ENCODE measurements at places on chromosomes 6 and 20.

DNA sequence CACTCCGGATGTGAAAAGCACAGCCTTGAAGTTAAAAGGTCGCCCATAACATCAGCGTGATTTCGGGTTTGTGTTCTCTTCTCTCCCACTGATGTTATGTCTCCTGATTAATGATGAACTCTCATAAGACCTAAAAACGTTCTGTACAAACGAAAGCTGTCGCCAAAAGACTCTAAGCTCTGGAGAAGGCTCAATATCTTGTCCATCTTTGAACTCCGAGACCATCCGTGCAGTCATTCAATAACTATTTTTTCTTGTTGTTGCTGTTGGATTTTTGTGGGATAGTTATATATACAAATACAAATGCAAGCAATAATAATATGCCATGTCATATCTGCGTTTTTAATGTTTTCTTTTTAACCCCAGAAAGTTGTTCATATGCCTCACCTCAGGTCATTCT, 291.8 kb upstream of the MARCKS start:
- peak; percentile 76 for DNase-seq

DNA sequence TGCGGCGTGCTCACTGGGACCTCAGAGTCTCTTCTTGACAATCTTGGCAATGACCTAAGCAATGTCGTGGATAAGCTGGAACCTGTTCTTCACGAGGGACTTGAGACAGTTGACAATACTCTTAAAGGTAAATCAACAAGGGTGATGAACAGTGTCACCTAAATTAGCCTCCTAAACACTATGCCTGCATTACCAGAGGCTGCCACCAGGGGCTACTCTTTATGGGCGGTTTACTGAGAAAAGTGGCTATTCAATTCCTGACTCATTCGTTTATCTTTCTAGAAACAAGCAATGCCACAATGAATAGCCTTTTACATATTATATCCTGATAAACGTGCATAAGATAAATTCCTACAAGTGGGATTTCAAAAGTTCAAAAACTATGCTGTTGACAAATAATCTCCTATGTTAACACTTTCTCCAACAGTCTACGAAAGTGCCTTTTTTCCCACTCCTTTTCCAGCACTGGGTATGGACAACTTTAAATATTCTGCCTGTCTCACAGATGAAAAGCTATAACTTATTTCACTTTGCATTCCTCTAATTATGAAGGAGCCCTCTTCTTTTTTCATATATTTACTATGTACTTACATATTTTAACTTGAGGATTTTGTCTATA, 1.3 kb downstream of the BPIFA2 start:
- peak; percentile 37 for DNase-seq

DNA sequence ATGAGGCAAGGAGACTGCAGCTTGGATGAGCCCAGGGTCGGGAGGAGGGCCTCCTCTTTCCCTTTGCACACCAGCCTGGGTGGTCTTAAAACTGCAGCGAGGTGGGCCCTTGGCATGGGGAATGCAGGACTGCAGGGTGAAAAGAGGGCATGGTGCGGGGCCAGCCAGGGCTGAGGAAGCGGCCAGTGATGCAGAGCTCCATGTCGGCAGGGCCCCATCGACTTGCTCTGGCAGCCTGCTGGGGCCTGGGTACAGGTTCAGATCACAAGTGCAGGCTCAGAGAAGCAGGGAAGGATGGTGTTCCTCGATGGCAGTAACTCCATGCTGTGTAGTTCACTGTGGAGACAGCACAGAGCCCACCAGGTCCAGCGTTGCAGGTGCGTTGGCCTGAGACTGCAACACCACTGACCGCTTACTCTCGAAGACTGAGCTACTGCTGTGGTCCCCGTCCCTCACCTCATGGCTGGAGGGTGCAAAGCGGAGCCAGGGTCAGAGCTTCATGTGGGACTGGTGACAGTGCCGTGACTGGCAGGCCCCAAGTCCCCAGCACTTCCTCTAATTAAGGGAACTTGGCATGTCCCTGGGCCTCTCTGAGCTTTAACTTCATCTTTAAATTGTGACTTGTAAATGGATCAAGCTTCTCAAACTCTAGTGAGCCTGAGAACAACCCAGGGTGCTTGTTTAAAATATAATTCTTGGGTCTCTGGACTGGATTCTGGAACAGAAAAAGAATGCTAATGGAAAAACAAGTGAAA, 223.2 kb downstream of the SYNDIG1 start:
- DNase-seq, result no peak

DNA sequence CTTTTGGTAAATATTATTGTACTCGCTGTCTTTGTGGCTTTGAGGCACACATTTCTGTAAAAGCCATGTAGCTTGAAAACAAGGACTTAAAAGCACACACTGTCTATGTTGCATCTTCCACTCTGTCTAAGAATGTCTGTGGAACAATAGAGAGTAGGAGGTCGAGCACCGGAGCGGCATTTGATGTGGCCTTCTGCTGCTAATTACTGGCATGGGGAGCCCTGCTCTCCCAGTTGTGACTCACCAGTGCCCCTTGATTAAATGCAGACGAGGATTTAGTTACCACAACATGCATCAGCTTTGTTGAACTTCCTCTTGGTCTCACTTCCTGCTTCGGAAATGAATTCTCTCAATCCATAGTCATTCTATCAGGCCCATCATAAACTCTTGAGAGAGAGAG, 680.7 kb upstream of the SLC35B3 start:
- peak; percentile 83 for DNase-seq

DNA sequence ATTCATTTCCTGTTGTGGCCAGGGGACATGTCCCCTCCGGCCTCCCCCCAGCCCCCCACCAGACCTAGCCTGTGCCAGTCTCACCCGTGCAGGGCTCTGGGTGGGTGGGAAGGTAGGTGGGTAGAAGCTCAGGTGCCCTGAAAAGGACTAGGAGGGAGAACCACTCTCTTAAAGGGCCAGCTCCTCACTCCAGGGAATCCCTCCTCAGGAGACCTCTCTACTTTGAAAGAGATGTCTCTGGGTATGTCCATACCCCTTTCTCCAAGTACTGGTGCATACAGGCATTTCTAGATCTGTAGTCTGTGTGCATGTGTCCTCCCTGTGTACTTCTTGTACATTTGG, 60.8 kb upstream of the EPB41L1 start:
- DNase-seq, result no peak

GRCh38 chr6:141498977-141499376, 633.7 kb upstream of the GJE1 start:
- peak; percentile 17 for DNase-seq

GRCh38 chr6:124927806-124928205, 34.4 kb upstream of the RNF217 start:
- peak; percentile 89 for DNase-seq

DNA sequence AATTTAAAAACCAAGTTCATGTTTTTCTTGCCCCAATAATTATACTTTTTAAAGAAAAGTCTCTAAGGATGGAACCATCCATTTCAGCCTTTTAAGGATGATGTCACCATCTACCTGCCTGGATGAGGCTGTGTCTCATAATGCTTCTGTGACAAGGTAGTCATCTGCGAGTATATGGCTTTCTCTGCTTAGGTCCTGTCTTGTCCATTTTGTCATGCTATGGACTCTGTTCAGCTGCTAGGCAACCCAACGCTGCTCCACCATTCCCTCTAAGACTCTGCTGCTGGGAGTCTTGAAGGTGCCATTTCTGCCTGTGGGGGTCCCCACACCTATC, 459.8 kb upstream of the RUNX2 start:
- DNase-seq, result no peak

DNA sequence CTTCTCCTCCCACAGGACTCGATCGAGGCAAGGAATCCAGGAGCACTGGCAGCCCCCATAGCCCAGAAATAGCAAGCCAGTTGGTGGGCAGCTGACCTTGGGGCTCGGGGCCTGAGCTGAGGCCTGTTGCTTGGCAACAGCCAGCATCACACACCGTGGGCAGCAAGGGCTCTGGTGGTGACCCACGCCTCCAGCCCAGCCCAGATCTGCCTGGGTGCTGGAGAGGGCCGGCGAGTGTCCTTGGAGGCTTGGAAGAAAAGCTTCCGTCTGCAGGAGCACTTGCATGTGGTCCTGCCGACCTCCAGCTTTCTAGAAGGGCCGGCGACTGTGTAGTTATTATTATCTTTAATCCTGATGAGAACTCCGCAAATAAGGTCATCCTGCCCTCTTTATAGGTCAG, 67.3 kb downstream of the STK35 start:
- no peak for DNase-seq

DNA sequence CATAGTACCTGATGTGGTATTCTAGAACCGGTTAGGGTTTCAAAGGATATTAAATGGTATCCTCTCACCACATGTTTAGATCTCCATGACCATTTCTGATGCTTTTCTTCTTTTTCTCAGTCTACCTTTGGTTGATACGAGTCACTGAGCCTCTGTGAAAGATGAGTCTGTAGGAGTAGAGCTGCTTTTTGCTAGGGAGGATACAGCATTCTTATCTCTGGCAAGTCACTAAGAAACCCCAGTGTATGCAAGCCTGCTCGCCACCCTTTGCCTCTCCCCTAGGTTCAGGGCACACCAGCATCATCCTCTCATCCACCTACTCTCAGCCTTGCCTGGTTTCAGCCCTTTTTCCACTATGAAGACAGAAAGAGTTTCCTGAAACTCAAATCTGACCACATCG, 89.9 kb downstream of the MTFR2 start:
- DNase-seq, result no peak

- DNase-seq, result no peak
These were observed 20.0 kb upstream of the TMEM14A start for GRCh38 chr6:52650941-52651340.

DNA sequence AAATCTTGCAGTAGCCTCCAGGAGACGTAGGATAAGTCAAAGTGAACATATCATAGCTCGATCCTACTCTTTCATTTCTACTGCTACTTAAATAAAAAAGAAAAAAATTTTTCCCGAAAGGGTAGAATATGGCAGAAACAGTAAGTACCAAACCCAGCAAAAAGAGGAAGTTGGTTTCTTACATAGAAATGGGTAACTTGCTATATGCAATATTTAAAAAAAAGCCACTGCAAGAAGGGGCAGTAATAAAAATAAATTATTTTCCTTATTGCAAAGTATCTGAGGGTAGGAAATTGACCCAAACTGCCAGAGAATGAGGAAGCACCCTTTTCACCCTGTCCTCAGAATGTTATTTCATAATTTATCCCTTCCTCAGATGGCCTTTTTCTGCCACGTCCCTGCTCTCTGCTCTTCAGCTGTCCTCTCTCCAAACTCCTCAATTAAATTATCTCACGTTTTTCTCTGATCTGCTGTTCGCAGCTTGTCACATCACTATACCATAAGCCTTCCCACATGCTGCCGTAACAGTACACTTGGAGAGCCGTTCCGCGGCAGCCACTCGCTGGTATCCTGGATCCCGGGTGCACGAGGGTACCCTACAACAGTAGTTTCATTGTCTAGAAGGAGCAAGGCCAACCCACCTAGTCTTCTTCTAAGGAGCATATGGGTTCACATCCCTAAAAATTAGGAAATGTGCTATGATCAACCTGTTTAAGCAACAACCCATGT, 149.6 kb downstream of the BACH2 start:
- DNase-seq, result no peak

- DNase-seq, result no peak
These were observed 26.6 kb upstream of the RUNX2 start for GRCh38 chr6:45301348-45302142.

DNA sequence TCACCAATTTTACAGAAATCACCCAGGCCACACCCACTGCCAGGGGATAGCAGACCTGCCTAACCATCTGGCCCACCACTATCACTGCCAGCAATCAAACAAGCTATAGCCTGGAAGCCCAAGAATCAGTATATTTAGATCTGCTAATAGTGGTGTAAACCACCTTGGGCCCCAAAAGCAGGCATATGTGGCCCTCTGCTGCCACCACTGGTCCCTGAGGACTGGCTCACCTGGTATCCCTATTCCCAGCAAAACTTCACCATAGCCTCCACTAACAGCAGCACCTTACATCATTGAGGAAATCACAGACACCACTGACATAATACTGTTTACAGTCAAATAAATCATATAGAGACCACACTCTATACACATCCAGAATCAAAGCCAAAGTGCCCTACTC, 880.4 kb upstream of the MAN1A1 start:
- no peak for DNase-seq
